NCI-H146 (cell line): ENCODE measurements at places on chromosomes 11 and 22.

- no peak for DNase-seq
These were observed 205.6 kb downstream of the DDX10 start for GRCh38 chr11:108870373-108871020.

GRCh38 chr11:126833065-126833464 lies 167.5 kb downstream of the KIRREL3 start:
- peak; percentile 39 for DNase-seq

GRCh38 chr11:98300719-98301118 lies 720.0 kb upstream of the CNTN5 start:
- DNase-seq = no peak

- no peak for DNase-seq
These were observed 252.8 kb downstream of the JRKL start for GRCh38 chr11:96642583-96642982.

GRCh38 chr11:9735236-9735635 lies 71.4 kb downstream of the SWAP70 start:
- no peak for DNase-seq

DNA sequence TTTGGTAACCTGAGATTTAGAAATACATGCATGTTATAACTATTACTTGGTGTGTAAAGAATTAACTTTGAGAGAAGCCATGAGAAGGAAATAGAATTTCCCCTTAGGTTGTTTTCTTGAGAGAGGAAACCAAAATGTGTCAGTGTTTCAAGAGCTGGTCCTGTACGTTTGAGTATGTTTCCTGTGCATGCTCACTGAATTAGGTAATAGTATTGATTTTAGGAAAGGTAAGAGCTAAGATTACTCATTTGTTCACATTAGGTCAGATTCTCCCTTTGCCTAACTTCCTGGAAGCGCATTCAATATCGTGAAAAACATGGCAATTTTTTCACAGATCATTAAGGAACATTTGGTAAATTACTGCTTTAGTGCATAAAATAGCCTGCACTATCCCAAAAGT lies 49.3 kb upstream of the RDX start:
- no peak for DNase-seq

- DNase-seq = no peak
These were observed 86.6 kb downstream of the RTL6 start for GRCh38 chr22:44411226-44412135.

GRCh38 chr22:24414523-24414922 lies 12.9 kb upstream of the ADORA2A start:
- no peak for DNase-seq

DNA sequence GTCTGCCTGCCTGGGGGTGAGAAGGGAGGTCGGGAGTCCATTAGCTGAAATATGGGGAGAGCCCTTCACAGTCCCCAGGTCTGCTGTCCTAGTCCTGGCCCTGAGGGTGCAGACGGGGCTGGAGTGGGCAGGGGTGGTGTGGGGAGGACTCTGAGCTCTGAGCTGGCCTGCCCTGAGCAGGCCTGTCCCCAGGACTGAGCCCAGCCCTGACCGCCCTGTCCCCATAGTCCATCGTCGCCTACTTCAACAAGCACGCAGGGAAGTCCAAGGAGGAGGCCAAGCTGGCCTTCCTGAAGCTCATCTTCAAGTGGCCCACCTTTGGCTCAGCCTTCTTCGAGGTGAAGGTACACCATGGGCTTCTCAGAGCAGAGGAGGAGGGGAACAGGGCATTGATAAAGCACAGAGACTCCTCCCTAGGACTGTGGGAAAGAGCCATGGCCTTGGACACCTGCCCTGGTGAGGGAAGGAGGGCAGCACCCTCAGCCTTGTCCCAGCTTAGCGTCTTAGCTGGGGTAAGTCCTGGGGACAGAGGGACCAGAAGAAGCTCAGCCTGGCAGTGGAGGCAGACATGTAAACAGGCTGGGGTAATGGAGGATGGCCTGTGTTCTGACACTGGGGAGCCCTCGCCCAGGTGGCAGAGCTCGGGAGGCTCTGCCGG lies 83.7 kb downstream of the MYO7A start:
- DNase-seq = no peak

GRCh38 chr11:122343210-122343609 lies 227.2 kb upstream of the BLID start:
- no peak for DNase-seq

GRCh38 chr11:28582506-28582905 lies 474.3 kb downstream of the METTL15 start:
- DNase-seq = no peak

- no peak for DNase-seq
These were observed 25.5 kb upstream of the DGKZ start for GRCh38 chr11:46321757-46322156.

DNA sequence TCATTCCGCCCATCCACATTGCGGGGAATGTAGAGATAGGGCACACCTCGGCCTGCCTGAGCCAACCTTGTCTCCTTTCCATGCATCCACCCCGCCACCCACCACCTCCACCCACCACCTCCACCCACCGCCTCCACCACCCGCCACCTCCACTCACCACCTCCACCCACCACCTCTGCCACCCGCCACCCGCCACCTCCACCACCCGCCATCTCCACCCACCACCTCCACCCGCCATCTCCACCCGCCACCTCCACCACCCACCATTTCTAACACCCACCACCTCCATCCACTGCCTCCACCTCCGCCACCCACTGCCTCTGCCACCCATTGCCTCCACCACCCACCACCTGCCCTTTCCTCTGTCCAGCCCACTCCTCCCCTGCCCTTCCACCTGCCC lies 78.4 kb downstream of the IGLL1 start:
- DNase-seq = no peak

DNA sequence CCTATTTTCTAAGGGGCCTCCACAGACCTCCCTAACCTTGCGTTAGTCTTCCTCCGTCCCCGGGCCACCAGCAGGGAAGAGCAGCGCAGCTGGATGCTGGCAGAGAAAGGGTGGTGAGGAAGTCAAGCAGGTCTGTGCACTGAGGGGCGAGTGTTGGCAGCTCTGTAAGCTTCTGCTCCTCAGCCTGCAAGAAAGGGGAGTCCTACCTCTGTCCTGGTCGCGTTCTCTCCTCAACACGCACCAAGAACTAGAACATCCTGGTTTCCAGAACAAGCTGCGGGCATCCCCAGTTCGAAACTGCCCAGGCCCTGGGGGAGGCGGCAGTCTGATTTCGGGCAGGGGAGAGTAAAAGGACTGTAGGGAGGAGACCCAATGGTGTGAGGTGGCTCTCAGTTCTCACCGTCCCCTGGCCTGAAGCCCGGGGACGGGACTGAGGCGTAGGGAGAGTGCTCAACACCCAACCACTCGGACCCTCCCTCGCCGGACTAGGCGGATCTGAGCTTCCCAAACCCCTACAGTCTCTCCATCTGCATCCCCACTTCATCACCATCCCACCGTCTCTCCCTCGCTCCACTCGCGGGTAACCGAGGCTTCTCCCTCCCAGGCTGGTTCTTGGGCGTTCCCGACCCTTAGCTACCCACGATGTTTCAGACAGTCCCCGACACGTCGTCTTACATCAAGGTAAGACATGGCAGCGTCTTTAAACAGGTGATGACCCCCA lies 7.7 kb upstream of the FLI1 start:
- no peak for DNase-seq

DNA sequence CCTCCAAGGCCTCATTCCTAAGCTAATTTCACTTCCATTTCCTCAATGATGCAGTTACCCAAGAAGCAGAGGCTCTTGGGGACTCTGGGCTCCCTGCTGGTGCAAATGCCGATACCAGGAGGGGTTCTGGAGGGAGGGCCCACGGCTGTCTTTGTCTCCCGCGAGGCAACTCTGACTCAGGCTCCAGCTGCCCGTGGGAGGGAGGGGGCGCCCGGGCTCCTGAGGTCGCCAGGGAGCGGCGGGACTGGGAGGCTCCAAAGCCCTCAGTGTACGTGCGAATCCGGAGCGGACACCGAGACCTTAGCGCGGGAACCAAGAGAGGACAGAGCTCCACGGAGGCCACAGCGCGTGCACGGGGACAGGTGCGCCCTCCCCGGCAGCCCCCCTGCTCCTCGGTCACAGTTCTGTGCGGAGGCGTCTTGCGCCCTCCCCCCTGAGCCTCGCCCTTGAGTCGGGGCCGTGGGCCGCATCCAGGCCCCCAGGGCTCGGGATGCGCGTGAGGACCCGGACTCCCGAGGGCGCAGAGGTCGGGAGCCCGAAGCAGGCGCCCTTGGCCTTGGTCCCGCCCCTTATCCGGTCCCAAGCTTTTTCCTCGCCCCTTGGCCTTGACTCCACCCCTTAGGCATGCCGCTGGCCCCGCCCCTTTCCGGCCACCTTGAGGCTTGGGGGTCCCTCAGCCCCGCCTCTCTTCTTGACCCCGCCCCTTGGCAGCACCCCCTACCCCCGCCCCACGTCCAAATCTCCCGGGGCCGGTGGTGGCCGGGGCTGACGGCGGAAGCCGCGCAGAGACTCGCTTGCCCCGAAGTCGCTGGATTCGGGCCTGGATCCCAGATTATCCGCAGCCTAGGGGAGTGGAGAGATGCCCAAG lies 4.7 kb upstream of the SHISA8 start:
- no peak for DNase-seq

DNA sequence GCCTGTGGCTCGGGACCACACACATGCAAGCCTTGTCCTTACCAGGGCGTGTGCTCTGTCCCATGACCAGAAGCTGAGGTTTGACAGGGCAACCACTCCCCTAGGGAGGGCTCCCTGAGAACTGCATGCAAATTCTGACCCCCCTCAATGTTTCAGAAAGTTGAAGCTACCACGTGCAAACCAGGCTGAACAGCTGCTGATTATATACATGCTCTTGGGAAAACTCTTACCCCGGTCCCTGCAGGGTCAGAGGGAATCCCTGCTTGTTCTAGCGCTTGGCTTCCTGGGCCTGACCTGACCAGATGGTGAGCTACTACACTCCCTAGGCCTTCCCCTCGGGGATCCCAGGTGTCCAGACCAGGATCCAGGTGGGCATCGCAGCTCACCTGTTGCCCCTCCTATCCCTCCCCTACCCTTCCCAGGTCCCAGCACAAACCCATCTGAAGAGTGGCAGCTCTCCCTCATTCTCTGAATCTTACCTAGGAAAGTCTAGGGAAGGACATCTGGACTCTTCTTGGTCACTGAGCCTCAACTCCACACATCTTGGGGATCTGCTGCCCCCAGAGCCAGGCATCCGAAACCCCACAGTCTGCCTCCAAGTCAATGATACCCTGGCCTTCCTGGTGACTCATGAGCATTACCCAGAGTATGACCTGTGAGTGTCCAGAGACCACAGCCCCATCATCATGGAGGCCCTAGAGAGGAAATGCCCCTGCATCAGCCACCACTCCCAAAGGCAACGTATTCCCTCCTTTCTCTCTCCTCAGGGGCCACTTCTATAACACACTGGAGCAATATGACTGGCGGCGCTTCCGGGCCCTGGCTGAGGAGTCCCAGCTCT lies 61.5 kb downstream of the BTG4 start:
- no peak for DNase-seq

DNA sequence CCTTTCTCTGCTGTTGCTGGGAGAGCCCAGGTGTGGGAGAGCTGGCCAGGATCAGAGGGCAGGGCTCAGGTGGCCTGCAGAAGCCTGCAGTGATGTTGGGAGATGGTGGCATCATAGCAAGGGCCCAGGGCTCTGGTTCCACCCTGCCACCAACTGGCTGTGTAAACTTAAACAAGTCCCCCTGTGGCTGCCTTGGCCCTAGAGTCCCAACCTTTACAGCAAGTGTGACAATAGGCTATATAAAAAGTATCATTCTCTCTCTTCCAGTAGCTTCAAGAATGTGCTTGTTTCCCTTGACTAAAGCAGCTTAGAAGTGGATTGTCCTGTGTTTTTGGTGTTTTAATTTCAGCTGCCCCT lies 201.8 kb upstream of the E2F8 start:
- DNase-seq = no peak

DNA sequence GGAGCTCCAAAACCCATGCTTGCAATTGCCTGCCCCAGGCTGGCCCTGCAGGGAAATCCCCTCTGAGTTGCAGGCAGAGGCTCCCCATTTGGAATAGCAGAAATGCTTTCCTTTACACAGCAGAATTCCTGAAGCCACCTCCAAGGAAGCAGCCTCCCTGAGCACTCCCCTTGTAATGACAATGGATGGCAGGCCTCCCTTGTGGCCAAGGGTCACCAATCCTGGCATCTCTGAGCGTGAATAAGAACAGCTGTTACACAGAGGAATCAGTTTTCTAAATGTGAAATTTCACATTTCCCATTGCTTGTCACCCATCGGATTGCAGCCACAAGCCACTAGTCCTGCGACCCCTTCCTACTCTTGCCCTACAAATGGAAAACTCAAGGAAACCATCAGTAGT lies 107.6 kb downstream of the GALNT18 start:
- DNase-seq = no peak
